ENCODE measurements at places on chromosomes 11 and 22.

- DNase-seq: no peak
Measured at GRCh38 chr11:46617972-46618314, 590 bp downstream of the ATG13 start.

GRCh38 chr22:39182478-39183030 lies 30.1 kb upstream of the CBX7 start:
- no peak for DNase-seq

DNA sequence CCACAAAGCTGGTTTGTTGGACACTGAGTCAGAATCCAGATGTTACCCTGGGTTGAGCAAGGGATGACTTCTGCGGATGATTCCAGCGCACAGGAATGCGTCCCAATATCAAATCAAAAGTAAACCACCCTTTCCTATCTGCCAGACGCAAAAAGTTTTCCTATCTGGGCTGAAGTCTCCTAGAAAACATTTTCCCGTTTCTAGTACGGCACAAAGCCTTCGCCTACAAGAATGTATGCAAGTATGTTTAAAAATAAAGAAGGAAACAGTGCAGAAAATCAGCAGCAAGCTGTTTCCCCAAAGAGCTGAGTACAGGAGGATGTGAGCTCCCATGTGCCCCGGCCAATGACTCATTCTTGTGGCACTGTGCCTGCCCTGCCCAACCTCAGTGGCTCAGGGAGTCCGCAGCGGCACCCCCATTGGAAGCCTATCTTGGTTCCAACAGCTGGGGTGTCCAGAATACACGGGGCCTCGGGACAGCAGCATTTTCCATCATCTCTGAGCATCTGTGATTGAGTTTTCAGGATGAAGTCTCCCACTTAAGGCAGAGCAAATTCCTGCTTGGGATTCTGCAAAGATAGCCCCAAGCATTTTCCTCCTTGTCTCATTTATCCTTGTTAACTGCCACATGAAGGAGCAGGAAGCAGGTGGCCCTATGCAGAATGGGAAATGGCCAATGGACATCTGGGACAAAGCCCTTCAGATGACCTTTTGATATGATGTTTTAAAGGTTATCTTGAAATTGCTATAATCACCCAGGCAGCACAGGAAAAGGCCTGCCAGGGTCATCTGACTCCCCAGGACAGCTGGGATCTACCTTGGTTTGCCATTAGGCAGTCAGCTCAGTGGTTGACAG lies 17.5 kb downstream of the KCNJ5 start:
- DNase-seq: no peak

DNA sequence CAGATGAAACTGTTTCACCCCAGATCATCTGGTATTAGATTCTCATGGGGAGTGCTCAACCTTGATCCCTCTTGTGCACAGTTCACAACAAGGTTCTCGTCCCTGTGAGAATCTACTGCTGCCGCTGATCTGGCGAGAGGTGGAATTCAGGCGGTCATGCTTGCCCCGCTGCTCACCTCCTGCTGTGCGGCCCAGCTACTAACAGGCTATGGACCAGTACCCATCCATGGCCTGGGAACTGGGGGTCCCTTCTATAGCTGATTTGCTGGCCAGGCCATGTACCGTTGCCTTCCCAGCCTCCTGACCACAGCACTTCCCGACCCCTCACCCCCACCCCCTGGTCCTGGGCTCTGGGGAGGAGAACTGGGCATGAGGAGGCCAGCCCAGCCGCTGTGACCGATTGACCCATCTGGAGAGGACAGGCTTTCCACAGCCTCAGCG lies 2.6 kb downstream of the PHLDA2 start:
- DNase-seq: no peak

DNA sequence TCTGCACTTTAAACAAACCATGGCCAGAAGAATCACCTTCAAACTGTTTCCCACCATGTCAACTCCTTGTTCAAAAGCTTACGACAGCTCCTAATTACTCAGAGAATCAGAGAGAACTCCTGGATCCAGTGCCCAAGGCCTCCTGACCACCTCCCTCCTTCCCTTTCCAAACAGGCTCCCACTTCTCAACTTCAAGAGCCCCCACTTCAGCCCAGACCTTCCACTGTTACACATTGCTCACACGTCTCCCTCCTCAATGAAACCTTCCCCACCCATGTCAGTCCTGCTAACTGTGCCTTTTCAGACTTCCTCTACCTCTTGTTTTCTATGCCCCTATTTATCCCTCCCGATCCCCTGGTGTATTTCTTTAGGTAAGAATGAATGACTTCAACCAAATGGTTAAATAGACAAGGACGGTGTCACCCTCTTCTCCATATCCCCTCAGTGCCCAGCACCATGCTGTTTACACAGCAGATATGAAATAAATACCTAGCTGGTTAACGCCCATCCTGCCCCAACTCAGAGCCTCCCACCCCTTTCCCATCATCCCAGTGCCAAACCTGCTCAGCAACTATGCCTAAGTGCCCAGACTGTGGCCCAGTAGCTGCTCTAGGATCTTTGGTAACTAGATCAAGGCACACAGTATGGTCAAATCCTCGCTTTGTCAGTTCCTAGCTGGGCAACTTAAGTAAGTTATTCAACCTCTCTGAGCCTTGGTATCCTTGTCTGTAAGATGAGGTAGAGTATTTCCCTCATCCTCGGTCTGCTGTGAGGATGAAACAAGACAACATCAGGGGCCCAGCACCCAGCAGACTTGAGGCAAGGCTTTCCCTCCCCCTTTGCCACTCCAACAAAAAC lies 36.8 kb downstream of the PLEKHA7 start:
- DNase-seq: no peak

GRCh38 chr11:1082728-1083620 lies 8.3 kb downstream of the MUC2 start:
- DNase-seq: no peak

- no peak for DNase-seq
Measured at GRCh38 chr11:76835928-76836612, 24.6 kb upstream of the ACER3 start.

DNA sequence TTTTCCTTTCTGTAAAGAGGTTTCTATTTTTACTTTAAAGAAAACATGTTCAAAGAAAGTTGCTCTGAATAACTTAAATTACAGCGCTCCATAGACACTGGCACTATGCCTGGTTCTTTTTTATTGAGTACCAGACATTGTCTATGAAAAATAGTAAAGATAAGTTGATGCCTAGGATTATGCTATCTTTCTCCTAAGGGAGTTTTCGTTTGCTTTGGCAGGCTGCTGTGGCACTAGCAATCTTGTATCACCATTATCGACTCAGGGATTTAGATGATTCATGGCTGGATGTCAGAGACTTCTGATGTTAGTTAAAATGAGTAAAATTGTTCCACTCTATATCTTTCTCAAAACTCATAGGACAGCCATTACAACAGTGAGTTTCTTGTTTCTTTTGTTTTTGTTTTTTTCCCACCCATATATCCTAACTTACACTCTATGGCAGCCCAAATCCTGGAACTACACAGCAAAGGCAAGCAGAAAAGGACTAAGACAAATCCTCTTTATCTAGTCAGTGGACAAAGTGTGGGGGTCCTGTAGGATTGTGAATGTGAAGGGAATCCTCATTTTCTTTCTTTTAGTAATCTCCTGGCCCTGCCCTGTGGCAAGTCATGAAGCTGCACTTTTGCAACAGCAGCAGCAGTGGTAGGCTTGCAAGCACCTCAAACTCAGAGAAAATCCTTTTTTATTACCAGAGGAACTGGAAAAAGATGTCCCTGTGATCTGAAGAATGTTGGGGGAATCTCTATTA lies 20.7 kb downstream of the SLN start:
- DNase-seq: no peak

- no peak for DNase-seq
Measured at GRCh38 chr11:73404048-73404447, 27.8 kb downstream of the RELT start.

DNA sequence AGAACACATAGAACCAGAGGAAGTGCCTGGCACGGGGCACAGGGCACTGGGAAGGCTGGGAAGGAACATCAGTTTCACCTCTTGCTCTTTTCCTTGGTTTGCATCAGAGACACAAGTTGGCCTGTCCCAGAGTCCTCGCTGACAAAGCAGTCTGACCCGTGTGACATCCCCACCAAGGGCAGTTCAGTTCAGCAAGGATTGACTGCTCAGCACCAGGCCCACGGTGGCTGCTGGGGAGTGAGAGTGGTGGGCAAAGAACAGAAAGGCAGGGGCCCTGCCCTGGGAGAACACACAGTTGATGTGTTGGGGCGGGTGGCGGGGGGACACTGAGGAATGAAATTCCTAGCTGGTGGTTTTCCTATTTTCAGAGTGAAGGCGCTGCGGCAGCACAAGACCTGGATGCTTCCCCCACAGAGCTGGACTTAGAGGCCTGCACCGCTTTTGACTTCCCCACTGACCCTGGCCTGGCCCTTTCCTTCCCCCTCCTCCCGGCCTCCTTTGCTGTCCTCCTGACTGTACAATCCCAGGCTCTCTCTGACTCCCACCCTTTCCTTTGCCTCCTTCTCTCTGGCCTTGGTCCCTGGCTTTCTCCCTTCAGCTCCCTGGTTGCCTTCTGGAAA lies 2.2 kb upstream of the TMPRSS13 start:
- no peak for DNase-seq

DNA sequence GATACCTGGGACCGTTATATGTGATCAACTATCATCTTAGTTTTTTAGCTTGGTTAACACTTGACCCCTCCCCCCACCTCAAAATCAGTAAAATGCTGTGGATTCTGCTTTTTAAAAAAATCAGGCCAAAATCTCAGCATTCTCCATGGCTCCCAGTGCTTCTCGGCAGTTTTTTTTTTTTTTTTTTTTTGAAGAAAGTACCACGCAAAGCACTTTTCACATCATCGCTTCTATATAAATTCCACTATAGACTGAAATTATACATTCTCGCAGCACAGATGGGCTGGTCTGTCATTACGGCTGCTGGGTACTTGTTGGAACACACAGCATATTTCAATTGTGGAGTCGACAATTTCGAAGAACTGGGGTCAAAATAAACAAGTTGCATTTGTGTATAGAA lies 67.7 kb upstream of the PPARA start:
- no peak for DNase-seq

DNA sequence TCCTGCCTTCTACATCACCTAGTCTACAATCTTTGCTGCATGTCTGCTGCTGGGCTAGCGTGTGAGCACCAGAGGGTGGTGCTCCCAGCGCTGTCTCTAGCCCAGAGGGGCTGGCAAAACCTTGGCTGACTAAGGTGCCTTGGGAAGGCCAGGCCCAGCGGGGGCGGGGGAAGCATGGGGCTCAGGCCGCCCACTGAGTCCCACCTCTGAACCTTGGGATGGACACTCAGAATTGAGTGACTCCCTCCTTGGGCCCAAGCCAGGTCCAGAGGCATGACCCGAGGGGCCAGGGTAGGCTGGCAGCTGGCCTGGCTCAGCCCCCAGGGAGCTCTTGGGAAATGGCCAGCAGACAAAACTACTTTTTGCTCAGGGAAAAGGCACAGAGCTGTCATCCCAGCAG lies 7.6 kb upstream of the GAL3ST1 start:
- no peak for DNase-seq

DNA sequence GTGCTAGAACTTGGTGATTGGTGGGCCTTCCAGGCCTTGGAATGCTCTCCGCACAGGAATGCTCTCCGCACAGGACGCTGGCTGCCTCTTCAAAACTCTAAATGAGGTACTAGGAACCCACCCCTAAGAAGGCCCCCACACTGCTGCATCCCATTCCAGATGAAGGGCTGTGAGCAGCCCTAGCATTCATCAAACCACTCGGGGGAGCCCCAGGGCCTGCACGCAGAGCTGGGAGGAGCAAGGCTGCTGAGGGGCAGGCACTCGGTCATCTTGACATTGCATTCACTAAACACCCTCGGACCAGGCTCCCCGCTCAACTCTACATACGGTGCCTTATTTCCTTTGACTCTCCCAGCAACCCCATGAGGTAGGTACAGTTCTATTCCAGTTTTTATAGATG lies 49.2 kb upstream of the EMID1 start:
- DNase-seq: no peak

Data from activated gamma-delta T cell (primary cell).